ENCODE measurements at places on chromosomes 12 and 14.

DNA sequence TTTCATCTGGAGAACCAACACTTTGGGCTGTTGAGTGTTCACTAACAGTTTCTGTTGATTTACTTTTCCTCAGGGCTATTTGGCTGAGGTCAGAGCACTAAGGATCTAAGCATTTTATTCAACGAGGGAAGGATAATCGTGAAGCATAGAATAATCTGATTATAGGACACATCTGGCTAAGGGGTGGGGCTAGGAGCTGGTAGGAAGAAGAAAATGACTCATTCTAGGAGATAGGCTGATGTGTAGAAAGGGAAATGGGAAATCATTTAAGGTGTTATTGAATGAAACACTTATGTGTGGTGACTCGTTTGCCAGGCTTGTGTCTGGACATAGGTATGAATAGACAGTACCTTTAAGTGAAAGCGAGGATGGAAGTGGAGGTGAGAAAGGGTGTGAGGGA is 167.2 kb downstream of the ETNK1 start:
- DNase-seq = no peak

DNA sequence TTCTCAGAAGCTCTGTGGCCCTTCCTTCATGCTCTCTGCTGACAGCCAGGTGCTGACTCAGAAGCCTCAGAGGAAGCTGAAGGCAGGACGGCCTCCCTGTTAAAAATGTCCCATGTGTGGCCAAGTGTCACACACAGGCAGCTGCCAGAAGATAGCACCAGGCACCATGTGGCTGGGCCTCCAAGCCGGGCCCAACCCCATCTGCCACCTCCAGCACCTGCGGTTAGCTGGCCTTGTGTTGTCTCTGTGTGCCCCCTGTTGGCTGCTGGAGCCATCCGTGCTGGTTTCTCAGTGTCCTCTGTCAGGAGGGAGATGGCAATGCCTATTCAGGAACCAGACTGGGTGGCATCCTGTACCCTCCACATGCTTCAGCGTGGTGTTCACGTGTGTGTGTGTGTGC is 63.2 kb downstream of the TSPAN11 start:
- peak; percentile 57 for DNase-seq

GRCh38 chr12:95088379-95088778 is 15.0 kb upstream of the NR2C1 start:
- no peak for DNase-seq

DNA sequence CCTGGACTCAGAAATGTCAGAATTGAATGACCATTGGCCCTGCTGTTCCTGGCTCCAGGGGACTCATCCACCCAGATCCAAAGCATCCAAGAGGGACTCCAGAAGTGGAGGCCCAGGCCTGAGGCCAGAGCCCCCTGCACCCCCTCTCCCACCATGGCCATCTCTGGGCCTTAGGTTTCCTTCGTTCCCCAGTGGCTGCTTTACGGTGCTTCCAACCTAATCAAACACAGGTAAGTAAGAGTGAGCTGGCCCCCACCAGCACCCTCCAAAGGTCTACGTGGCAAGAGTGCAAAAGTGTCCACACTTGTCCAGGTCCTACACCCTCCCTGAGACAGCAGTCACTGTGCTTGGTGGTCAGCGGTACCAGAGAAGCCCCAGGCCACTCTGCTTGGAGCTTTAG is 139.0 kb downstream of the DPF3 start:
- no peak for DNase-seq

- DNase-seq = no peak
These were observed 326.7 kb downstream of the ADGRD1 start for GRCh38 chr12:131280426-131280825.

DNA sequence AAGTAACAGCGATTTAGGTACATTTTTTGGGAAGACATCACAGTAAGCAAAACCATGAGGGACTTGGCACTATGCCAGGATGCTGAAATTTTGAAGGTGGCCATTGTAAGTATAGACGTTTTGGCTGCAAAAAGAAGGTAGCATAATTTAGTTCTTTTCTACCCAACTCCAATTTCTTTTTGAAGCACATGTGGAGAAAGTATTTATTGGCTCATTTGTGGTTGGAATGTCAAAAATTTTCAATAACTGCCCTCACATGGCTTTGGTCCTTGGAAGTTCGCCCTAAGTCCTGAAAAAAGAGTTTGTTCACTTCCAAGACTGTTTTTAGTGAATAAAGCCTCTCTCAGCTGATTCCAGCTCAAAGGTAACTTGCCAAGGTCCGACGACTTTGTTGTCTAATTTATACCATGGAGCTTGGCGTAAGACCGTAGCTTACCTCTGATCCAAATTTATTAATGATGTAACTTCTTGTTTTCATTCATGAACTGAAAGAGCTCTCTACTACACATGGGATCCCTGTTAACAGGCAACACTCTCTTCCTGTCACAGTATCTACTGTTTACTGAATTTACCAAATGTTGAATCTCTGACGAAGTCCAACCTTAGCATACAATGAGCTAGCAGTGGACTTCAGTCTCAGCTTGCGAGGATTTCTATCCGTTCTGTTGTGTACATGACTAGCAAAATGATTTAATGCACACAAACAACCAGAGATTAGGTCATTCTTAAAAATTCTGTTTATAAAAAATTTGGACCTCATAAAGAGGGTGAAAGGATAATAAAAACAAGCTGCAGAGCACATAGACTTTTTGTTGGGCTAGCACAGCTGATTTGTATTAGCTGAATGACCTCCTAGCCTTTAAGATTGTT is 49.0 kb downstream of the MSRB3 start:
- DNase-seq = no peak

DNA sequence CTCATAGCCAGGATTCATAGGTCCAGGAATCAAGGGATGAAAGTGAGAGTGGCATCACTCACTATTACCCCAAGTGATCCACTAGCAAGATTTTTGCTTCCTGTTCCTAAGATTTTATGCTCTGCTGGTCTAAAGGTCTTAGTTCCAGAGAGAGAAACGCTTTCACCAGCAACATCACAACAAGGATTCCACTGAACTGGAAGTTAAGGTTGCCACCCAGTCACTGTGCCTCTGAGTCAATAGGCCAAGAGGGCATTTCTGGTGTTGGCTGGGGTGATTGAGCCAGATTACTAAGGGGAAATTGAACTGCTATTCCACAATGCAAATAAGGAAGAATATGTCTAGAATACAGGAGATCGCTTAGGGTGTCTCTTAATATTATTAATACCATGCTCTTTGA is 142.5 kb upstream of the ARID2 start:
- no peak for DNase-seq

DNA sequence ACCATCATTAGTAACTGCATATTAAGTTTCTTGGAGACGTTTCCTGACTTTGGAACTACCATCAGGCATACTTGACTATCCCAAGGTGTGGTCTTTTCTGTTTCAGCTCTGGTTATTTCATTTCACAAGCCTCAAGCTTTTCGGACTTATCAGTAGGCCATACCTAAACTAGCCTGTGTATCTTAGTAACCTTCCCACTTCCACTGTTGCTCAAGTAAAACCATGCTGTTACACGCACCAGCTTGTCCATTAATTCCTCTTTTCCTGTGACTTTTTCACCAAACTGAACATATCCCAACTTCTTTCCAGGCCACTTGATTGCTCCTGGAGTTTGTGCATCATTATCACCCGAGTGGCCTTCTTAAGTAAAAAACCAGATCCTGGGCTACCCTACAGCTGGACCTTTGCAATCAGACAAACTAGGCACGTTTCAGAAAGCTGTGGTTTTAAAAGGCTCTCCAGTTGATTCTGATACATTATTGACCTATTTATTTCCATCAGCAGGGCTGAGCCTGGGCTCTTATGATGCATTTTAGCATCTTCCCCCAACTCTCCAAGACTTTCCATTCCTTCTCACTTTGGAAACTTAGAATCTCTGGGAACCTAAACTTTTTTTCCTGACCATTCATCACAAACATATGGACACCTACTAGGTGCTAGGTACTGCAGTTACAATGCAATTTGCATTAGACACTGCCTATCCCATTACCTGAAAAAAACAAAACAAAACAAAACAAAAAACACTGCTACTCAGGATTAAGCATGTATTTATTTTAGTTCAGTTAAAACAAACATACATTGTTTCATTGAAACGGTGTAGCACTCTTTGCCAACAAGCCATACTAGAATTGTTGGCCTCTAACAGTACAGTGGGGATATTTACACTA is 14.9 kb downstream of the SLC38A2 start:
- DNase-seq = no peak
